CD4-positive, CD25-positive, alpha-beta regulatory T cell (primary cell): ENCODE measurements at places on chromosomes 2 and 18.
A peak's percentile ranks its signal among the peaks of the same experiment; 100 is the strongest.

GRCh38 chr2:44692821-44693220 is 248.7 kb upstream of the SIX3 start:
- DNase-seq, result no peak

- peak; percentile 7 for DNase-seq
Measured at GRCh38 chr2:26246818-26247217, 2.1 kb downstream of the HADHB start.

- no peak for DNase-seq
Measured at GRCh38 chr2:439077-439476, 151.2 kb upstream of the ALKAL2 start.

GRCh38 chr2:234060236-234060635 is 9.7 kb downstream of the SPP2 start:
- DNase-seq, result no peak

GRCh38 chr2:212931271-212931670 is 220.1 kb downstream of the IKZF2 start:
- DNase-seq, result no peak

GRCh38 chr2:135685361-135685760 is 56.3 kb upstream of the UBXN4 start:
- no peak for DNase-seq

GRCh38 chr18:45839414-45840395 is 14.2 kb downstream of the SIGLEC15 start:
- no peak for DNase-seq

DNA sequence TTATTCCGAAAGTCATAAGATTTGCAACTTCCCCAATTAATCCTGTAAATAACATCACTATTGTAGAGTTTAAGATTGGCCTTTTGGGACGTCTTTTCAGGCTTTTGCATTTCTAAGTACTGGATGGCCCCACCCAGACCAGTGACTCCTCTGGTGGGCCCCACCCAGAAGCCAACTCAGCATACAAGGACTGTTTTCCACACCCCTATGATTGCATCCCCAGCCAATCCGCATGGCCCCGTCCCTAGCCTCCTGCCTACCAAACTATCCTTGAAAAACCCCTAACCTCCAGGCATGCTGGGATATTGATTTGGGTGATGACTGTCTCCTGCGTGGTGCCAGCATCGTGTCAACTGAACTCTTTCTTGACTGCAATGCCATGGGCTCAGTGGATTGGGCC is 24.5 kb upstream of the TGIF1 start:
- no peak for DNase-seq

DNA sequence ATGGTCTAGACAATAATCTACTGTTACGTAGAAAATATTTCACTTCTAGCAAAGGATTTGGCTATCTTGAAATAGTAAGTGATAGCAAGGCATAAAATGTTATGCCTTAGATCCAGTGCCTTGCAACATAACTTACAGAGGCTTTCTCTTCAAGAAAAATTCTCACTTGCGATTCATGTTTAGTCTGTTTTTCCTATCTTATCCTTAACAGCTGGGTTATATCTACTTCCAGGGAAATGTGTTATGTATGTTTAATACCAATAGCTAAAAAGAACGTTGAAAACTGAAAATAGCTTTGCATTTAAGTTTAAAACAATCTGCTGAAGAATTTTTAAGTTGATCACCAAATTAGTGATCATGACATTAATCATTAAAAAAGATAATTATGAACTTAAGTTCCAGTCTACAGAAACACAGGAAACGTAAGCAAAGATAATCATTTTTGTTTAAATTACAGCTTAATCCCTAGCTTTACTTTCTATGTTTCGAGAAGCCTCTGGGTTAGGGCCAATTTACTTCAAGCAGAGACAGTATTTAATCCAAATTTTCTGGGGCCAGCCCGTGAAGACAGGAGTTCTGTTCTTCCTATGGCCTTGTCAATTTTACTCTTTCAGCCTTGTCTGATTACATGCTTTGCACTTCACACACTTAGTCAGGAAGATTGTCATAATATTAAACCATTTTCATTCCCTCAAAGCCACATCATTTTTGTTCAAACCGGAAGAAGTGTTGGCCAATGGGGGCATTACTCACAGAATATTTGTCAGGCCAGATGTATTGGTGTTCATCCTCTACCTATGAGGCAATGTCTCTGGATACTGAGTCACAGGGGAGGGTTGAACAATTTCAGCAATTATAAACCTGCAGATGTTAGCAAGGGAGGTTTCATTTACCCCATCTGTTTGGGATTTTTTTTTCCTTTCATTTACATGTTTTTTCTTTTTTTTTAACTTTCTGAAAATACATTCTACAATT is 1132.9 kb upstream of the ZEB2 start:
- no peak for DNase-seq

DNA sequence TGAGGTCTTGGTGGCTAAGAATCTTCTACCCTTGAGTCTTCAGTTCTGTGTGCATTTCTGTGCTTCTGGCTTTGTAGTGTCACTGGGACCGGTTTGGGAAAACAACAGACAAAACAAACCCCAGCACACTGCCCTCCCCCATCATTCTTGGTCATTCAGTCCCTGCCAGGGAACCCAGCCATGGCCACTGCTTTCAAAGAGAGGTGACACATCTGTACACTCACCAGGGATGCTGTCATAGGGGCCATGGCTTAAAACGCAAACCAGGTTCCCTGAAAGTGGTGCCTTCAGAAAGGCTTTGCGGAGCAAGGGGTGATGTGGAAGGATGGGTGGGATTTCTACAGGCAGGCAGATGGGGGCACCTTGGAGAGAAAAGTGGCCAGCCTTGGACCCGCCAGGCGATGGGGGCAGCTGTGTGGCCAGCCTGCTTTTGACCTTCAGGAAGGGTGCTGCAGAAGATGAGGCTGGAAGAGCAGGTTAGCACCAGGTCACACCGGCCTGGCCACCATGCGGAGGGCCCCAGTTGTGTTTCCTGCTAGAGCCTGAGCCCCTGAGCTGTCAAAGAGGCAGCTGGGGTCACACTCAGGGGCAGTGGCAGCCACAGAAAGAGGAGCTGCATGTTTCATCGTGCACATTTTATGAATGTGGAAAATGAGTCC is 101.3 kb downstream of the INHBB start:
- DNase-seq, result no peak

- no peak for DNase-seq
Measured at GRCh38 chr2:156445296-156446220, 9.4 kb downstream of the GPD2 start.

DNA sequence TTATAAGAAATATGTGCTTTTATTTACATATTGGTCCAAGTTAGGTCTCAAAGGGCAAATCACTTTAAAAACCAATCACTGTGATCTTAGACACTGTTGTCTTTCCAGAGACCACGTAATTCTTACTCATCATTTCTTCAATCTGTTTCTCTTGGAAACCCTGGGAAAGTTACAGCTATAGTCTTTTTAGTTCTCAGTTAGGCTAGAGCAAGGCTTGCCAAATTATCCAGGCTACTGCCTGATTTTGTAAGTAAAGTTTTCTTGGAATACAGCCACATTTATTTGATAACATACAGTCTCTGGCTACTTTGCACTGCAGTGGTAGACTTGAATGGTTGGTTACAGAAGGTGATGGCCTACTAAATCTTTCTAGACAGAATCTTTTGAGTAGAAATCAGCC is 106.0 kb downstream of the KIAA1328 start:
- DNase-seq, result no peak

DNA sequence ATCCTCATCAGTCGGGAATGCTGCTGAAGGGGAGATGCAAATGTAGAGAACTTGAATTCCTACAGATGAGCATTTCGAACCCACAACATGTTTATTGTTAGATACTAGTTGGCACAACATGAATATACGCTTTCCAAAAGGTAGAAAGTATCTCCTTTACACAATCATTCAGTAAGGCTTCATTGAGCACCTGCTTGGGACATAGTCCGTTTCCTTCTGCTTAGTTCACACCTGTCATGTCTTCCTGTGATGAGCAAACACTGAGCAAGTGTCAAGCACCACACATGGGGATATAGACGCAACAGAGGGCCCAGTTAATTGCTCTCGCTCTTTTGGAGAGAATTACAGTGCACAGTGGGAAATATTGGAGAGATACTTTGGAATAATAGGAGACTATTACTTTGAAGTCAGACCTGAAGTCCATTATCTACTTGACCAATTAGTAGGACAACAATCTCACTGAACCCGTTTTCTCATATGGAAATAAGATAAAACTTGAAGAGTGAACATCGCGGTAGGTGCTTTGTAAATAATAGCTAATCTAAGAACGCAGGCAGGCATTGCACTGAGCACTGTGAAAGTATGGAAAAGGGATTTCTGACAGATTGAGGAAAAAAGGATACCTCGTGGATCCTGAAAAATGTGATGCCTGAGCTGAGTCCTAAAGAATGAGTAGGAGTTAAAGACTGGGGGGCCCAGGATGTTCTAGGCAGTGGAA is 1.2 kb downstream of the CPSF3 start:
- DNase-seq, result no peak

DNA sequence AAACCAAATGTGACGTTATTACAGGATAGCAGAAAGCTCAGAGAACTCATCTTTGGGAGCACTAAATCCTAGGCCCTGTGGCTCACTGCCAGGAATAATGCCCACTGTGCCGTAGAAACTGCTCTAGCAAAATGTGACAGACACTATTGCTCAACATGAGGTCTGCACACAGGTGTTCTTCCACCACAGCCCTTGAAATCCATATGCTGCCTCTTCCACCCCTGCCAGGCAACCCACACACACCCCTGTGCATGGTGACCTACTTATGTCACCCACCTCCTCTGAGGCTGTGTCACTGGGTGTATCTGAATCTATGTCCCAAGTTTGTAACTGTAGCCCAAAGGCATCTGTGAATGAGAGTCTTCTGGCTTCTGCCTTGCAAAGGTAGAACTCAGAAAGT is 66.1 kb upstream of the MBOAT2 start:
- no peak for DNase-seq

DNA sequence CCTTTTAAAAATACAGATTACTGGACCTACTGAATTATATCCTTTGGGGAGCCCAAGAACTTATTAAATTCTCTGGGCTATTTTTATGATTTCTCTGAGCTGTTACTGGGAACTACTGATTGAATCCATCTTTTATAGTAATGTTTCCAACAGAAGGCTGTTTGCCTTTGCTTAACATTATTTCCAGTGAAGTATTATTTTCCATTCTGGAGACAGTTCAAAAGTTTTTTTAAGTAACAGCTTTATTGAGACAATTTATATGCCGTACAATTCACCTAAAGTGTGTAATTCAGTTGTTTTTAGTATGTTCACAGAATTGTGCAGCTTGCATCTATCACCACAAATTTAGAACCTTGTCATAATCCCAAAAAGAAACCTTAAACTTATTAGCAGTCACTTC is 100.6 kb downstream of the BABAM2 start:
- DNase-seq, result no peak

GRCh38 chr2:235432741-235433520 is 60.9 kb upstream of the AGAP1 start:
- no peak for DNase-seq

DNA sequence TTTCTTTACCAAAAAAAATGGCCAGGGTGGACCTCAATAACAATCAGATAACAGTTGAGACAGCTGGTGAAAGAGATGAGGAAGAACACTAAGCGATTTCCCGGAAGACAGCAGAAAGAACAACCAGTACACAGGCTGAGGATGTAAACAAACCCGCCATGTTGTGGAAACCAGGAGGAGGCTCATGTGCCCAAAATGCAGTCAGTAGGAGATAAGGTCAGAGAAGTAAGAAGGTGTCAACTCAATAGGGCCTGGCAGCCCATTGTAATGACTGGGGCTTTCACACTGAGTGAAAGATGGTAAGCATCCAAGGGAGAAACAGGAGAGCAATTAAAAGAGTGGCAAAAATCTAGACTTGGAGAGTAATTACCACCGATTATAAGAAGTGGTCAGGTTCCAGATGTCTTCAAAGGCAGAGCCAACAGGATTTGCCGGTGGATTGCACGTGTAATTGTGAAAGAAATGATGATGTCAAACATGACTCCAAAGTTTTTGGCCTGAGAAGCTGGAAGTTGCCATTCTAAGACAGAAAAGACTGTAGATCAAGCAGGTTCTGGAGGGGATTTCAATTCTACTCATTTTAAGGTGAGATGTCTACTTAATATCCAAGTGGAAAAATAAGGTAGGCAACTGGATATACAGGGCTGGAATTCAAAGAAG is 77.7 kb upstream of the CYP1B1 start:
- no peak for DNase-seq

- no peak for DNase-seq
Measured at GRCh38 chr2:3751806-3752205, 48.4 kb downstream of the DCDC2C start.

GRCh38 chr18:11955239-11956029 is 25.9 kb upstream of the IMPA2 start:
- no peak for DNase-seq

GRCh38 chr2:143468341-143468888 is 339.2 kb downstream of the ARHGAP15 start:
- DNase-seq, result no peak

DNA sequence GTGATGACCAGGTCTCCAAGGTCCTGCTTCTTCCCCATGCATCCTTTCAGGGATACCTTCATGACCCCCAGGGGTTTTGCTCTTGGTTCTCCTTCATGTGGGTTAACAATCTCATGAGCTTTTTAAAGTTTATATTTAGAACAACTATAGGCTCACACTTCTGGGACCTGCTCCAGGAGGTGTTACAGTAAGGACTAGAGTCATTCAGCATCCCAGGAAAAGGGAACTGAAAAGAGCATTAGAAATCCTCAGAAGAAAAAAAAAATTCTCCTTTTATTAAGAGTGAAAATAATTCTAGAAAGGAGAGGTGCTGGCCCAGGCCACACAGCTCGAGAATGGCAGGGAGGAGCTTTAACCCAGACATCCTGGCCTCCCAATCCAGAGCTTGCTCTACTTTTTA is 66.5 kb downstream of the SETBP1 start:
- no peak for DNase-seq

GRCh38 chr2:88601286-88601685 is 26.0 kb downstream of the EIF2AK3 start:
- DNase-seq, result no peak

DNA sequence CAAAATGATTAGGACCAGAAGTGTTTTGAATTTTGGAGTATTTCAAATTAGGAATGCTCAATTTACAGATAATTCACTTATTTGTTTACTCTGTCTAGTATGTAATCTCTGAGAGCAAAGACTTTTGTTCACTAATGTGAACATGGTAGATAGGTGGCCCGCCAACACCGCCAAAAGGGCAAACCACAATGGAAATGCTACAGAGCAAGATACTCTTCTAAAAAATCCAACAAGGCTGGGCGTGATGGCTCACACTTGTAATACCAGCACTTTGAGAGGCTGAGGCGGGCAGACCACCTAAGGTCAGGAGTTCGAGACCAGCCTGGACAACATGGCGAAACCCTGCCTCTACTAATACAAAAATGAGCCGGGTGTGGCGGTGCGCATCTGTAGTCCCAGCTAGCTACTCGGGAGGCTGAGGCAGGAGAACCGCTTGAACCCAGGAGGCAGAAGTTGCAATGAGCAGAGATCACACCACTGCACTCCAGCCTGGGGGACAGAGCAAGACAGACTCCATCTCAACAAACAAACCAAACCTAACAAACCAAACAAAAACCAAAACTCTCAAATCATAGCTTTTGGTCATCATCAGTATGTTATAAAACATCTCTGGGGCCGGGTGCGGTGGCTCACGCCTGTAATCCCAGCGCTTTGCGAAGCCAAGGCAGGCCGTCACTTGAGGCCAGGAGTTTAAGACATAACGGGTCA is 2.4 kb downstream of the CCT4 start:
- no peak for DNase-seq

- DNase-seq, result no peak
Measured at GRCh38 chr2:133380991-133381390, 187.3 kb downstream of the NCKAP5 start.

- DNase-seq, result peak; percentile 91
Measured at GRCh38 chr2:213147538-213147937, 3.9 kb downstream of the IKZF2 start.
